ENCODE measurements at places on chromosomes 7 and 10.

DNA sequence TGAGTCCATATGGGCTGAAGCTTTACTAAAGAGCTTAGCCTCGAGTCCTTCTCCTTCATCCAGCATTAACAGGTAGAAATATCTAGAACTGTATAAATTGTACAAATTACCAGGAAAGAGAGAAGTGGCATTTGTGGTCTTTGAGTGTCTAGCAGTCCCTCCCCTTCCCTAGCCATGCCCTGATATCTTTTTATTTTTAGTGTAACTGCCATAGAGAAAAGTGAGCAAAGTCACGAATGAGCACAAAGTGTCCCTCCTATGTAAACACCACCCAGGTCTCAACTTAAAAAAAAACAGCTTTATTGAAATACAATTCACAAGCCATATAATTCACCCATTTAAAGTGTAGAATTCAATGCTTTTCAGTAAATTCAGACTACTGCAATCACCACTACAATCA is 339.0 kb upstream of the ZMIZ1 start:
- no peak for DNase-seq

DNA sequence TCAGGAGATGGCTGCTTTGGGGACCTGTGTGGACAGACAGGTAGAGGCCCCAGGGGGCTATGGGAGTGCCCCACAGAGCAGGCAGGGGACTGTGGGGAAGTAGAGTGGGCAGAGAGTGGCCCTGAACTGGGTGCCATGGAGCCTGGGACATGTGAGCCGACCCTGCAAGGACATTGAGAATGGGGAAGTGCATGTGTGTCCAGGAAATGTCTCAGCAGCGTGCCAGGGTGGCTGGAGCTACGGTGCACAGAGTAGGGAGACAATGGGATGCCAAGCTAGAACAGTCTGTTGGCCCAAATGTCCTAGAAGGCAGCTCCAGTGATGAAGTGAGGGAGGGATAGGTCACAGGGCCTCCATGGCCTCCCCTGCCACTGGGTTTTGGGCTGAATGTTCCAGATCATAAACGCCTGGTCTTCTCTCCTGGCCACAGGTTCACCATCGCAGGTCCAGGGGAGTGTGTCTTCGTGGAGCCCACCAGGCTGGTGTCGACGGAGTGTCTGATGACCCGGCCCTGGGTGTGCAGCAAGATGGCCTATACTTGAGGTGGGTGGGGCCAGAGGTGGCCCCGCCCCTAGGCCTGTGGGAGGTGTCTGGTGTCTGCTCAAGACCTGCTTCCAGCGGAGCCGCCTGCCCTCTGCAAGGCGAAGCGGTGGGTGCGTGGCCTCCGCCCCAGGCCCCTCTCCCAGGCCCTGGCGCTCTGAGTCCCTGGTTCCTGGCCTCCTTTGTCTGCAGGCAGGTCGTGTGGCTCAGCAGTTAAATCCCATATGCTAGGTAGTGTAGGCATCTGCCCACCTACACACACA is 20.5 kb downstream of the CLEC2L start:
- no peak for DNase-seq

DNA sequence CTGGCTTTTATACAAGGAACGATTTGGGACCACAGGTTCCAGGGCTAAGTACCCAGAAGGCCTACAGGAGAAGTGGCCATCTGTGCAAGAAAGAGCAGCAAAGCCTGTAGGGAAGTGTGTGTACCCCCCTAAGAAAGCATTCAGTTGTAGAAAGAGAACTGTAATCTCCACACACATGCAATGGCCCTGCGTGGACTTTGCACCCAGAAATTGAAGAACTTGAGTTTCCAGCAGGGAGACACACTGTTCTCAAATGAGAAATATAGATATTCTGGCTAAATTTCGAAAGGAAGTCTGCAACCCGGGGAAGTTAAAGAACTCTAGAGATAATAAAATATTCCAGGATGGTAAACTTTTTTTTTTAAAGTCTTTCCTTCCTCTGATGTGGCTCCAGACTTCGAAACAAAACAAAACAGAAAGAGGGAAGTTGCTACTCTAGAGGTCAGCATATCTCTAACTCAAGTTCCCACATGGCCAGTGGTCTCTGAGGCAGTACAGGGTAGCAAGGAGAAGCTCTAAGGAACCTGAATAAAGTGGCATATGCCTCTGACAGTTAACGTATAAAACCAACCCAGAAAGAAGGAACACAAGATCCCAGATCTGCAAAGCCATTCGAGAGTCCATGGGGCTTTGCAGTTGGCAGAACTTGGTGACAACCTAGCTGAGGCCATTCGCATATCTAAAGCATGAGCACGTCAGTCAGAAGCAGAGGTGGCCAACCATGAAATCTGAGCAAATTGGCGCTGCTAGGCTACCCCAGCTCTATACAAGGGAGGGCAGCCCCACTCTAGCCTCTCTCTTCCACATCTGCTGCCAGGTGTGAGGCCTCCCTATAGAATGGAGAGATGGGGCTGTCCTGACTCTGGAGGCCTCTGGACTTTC is 56.6 kb downstream of the ELMO1 start:
- no peak for DNase-seq

DNA sequence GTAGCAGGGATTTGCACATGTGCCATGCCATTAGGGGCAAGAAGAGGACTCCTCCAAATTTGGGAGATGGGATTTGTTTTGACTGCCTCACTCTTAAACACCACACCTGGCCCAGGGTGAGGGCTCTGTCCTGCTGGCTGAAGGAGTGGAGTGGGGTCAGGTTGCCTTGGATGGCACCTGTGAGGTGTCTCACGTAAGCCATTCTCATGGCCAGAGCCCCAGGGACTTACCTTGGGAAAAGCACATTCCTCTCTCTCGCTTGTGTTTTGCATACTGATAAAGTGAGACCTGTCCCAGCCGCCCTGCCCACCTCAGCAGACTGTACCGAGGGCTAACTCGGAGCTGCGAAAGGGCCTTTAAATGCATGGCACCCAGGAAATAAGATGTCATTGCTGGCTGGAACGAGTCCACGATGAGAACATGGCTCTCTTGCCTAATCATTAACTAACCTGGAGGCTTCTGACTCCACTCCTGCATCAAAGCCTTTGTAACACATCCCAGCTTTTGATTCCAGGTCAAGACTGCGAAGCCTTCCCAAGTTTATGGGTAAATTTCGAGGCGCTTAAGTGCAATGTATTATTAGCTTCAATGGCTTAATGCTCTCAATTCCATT is 184.0 kb upstream of the RNF32 start:
- no peak for DNase-seq

GRCh38 chr7:99452541-99452940 is 13.4 kb downstream of the ATP5MF start:
- no peak for DNase-seq

GRCh38 chr10:101682172-101682825 is 12.7 kb downstream of the FBXW4 start:
- no peak for DNase-seq

DNA sequence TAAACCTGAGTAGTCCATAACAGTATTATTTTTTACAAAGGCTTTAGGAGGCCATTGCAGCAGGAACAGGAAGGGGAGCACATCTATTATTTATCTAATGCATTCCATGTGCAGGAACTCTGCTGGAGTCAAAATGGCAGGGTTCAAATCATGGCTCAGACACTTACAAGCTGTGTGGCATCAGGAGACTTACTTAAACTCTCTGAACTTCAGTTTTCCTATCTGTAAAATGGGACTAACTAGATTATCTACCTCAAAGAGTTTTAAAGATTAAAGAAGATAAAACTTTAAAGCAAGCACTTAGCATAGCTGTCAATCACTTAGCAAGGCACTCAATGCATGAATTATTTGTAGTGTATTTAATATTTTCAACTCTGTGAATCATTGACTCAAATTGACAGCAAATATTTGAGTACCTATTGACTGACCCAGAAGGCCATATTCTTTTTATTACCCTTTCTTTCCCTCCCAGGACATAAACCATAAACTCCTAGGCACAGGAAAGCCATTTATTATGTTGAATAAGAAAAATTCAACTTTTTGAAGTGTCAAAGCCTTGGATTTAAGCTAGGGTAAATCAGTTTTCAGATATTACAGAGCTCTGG is 115.8 kb upstream of the FAM204A start:
- no peak for DNase-seq
